ENCODE measurements at places on chromosomes 6 and 20.

DNA sequence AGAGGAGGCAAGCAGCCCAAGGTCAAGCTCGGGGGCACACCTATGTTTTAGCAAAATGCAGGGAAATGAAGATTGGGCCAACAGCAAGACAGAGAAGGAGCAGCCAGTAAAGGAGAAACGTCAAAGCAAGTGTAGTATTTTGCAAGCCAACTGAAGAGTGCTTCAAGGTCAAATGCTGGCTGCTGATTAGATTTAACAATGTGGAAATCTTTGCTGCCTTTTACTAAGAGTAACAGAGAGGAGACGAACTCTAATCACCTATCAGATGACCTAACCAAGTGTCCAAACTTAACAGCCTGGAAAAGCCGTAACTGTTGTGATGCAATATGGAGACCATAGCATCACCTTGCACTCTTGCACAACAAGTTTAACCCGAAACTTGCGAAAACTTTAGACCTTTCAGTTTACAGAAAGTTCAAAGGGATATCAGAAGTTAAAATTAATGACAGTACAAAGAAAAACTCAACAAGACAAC lies 30.4 kb downstream of the AKIRIN2 start:
- DNase-seq, result no peak

DNA sequence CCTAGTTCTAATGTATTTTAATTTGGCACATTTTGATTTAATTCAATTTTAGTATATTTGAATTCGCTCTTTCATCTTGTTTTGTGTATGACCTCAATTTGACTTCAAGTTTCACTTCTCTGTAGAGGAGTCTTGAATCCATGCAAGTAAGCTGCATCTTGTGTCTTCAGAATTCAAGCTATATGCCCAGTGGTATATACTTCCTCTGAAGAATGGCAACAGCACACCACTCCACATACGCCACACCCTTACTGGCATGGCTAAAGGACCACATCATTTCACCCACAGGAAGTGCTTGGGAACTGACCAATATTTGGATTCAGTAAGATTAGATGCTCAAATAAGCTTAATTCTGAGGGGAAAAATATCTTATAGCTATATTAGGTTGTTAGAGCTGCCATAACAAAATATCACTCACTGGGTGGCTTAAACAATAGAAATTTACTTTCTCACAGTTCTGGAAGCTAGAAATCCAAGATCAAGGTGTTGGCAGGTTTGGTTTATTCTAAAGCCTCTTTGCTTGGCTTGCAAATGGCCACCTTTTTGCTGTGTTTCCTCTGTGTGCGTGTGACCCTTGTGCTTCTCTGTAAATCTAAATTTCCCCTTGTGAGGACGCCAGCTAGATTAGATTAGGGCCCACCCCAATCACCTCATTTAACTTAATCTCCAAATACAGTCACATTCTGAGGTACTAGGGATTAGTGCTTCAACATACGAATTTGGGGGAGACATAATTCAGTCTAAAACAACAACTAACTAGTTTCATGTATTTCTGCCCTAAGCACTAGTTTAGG lies 2.8 kb upstream of the ASF1A start:
- peak; percentile 34 for DNase-seq

- no peak for DNase-seq
Measured at GRCh38 chr6:15349379-15349778, 103.5 kb downstream of the JARID2 start.

DNA sequence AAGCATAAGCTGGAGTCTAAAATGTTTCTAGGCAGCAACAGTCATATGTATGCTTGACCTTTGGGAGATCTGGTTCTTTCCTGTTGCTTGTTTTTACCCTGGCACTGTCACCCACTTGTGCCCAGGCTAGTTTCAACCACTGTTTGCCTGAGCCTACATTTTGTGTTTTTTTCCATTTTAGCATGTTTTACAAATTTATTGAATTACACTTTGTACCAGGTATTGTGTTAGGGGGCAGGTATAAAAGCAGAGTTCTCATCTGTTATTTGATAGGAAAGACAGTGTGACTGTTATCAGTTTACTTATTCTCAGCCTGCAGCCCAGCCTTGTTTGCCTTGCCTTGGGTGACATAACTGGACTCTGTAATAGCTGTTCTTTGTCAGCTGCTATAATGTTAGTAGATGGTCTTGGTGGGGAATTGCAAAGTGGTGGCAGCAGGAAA lies 147.0 kb downstream of the CDKAL1 start:
- DNase-seq, result no peak

DNA sequence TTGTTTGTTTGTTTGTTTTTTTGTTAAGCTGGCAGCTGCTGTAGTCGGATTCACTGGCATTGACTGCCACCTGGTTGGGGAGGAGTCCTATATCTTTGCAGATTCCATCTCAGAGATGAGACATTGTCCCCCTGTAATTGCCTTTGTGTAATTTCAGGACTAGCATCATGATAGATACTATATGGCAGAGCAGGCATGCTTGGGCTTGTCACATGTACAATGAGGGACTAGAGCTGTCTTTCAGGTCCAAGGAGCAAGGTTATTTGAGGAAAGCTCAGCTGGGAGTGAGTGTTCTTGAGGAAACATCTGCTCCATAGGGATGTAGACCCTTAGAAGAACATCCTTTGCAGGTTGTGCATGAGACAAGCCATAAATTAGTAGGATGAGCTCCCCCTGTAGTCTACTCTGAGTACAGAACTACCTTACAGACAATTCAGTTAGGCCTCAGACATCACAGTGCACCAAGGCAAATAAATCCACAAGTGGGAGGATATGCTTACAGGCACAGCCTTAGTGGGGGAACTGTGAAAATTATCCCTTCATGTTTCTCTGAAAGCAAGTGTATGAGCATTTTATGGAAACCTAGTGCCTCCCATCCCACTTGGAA lies 62.1 kb downstream of the BMP2 start:
- no peak for DNase-seq

DNA sequence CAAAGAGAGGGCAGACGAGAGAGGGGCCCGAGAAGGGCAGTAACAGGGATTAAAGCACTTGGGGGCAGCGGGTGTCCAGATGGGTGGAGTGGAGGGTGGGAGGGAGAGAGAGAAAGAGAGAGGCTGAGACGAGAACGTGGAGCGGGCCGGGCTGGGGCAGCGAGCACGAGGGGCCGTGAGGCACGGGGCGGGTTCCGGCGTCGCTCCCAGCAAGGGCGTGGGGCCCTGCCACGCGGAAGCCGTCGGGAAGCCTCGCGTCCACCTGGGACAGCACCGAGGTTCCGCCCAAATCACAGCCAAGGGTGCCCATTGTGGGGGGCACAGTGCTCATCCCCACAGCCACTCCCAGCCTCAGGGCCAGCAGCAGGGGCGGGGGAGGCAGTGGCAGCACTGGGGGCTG lies 49.8 kb downstream of the KCNQ2 start:
- DNase-seq, result no peak

DNA sequence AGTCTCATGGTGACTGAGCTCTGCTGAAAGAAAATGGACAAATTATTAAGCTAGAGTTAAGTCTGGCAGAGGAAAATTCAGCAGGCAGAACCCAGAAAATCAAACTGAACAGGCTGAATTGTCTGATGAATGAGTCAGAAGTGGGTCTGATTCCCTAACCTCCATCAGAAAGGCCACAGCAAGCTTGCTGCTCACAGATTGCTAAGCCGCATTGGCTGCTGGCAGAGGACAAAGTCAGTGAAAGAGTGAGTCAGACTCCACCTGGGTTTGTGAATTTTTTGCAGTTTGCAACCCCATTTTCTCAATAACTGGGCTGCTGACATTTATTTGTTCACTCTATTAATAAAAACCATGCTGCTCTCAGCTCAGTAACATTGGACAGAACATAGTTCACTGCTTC lies 191.3 kb downstream of the EPM2A start:
- DNase-seq, result no peak

GRCh38 chr6:44569931-44570385 lies 182.5 kb downstream of the CDC5L start:
- DNase-seq, result no peak

- DNase-seq, result no peak
Measured at GRCh38 chr6:52612336-52613054, 35.6 kb upstream of the TRAM2 start.

- no peak for DNase-seq
Measured at GRCh38 chr6:56555438-56555872, 87.2 kb downstream of the DST start.

- no peak for DNase-seq
Measured at GRCh38 chr6:101069191-101069795, 188.2 kb upstream of the ASCC3 start.

DNA sequence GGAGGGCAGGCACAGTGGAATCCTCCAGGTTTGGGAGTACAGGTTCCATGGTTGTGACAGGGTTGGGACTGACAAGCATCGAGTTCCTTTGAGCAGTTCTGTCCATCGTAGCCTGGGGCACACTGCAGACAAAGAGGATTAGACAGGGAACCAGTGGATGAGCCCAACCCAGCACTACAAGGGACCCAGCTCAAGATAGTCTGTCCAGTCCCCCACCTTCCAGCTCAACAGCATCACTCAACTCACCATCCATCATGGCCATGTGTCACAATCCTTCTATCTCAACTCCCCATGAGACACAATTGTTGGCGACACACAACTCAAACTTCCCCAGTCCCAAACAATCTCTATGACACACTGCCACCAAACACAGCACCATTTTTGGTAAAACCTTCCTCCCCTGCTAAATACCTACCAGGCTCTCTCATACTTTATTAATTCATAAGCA lies 11.8 kb upstream of the GPSM3 start:
- DNase-seq, result no peak

DNA sequence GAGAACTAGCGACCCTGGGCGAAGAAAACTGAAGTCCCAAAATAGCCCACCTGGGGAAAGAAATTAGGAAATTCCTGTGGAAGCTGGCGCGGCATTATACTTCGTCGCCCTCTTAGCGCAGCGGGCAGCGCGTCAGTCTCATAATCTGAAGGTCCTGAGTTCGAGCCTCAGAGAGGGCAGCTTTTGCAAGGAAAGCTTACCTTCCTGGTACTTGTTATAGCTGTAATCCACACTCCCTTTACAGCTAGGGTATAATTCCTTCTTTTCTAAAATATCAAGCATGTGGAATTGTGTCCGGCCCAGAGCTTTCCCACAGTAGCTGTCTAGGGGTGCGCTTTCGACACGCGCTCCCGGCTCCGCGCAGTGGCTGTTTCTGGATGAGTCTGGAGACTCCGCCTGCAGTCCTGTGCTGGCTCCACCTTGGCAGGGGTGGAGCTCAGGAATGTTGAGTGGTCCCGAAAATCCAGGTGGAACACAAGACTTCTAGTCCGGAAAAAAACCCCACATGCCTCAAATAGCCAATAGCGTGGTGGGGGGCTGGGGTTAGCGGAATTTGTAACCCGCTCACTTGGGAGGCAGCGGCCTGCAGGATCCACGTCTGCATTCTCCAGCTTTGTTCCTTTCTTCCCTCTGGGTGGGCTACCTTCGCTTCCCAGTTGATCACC lies 83.7 kb upstream of the ZNF322 start:
- no peak for DNase-seq

DNA sequence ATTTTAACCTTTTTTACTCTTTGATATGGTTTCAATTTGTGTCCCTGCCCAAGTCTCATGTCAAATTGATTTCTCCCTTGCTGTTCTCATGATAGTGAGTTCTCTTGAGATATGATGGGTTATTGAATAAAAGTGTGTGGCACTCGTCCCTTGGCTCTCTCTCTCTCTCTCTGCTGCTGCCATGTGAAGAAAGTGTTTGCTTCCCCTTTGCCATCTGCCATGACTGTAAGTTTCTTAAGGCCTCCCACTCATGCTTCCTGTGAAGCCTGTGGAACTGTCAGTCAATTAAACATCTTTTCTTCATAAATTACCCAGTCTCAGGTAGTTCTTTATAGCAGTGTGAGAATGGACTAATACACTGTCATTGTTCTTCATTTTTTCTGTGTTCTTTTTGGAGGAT lies 48.5 kb downstream of the LIN28B start:
- DNase-seq, result no peak

GRCh38 chr6:122747573-122747972 lies 31.9 kb upstream of the FABP7 start:
- DNase-seq, result peak; percentile 61

- DNase-seq, result no peak
Measured at GRCh38 chr20:43699941-43700565, 26.7 kb downstream of the GTSF1L start.

DNA sequence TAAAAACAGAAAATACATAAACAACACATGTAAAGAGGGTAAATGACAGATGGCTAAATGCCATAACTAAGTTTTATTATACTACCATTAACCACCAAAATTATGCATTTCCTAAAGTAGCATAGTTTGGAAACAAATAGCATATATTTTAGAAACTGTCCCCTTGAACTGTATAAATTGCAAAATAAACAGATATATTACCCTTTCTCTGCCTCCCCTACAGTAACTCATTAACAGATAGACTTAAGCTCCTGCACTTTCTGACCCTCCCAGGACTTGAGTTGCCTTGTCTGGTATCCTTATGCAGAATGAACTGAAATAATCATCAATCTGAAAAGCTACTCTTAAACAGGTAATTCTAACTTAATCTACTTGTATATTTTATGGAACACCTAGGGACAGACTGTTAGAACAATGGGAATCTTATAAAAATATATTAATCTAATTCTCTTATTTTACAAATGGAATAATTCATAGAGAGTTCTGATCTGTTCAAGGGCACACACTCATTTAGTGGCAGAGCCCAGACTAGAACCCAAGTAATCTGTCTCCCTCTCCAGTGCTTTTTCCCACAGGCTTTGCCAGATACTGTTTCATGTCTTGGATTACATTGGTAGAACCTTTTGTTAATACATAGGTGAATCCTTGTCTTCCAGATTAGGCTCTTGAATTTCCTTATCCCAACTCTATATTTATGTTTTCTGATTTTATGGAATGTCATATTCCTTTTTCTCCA lies 50.6 kb upstream of the LOC128125822 start:
- DNase-seq, result no peak

GRCh38 chr6:82084324-82084920 lies 163.1 kb downstream of the IBTK start:
- no peak for DNase-seq

- no peak for DNase-seq
Measured at GRCh38 chr6:11171952-11172351, 60.4 kb upstream of the ERVFRD-1 start.

GRCh38 chr20:17761604-17762003 lies 61.8 kb downstream of the BANF2 start:
- DNase-seq, result no peak

GRCh38 chr6:161918628-161919205 lies 644.9 kb upstream of the AGPAT4 start:
- DNase-seq, result no peak
